ENCODE measurements at places on chromosomes 12 and 14.

GRCh38 chr12:99959549-99960170 is 25.1 kb downstream of the ANKS1B start:
- DNase-seq: no peak

GRCh38 chr12:94710933-94711332 is 60.6 kb upstream of the TMCC3 start:
- no peak for DNase-seq

DNA sequence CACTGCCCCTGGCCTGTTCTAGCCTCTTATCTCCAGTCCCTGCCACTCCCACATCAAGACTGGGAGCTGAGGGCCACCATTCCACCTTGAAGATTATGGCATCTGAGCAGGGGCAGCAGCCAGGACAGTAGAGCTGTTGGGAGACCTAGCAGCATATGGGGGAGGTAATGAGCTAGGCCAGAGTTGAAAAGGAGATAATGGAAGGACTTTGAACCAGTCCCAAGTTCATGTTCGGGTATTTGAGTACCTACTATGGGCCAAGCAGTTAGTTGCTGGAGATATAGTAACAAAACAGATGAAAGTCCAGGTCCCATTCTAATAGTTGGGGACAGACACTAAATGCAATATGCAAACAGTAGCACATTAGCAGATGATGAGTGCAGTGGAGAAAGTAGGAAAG is 151.5 kb downstream of the PLXNC1 start:
- DNase-seq: no peak

- DNase-seq: no peak
These were observed 38.5 kb downstream of the SLC38A6 start for GRCh38 chr14:61019537-61019936.

GRCh38 chr14:59507063-59507751 is 22.9 kb downstream of the JKAMP start:
- DNase-seq: peak; percentile 60

DNA sequence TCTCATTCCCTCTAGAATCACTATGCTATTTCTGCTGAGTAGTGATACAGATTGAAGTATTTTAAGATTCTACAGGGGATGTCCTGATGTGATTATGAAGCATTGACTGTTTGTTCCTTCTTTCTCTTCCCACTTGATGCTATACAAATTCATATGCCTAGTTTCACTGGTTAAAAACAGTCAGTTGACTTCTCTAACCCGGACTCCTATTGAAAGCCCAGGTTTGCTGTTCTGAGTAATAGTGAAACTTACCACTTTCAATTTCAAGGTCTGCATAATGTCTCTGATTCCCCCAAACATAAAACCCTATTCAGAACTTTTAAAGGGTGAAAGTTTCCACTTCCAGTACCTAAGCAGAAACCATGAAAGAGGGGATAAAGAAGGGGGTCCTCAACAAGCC is 117.7 kb upstream of the RPL10L start:
- no peak for DNase-seq

DNA sequence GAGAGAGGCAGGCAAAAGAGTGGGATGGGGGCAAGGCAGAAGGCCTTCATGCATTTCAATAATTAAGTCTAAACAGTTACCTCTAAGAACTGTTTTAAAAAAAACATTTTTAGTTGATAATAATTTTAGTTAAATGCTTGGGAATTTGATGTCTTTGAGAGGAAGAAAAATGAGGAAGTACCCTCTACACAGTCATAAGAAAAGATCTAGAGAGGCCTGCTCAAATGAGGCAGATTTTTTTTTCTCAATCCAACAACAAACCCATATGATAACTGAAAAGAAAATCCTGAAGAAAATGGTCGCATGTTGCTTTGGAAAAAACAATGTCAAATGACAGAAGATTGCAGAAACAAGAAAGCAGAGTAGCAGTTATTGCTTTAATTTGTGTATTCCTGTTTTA is 25.6 kb downstream of the SINHCAF start:
- DNase-seq: no peak
